ENCODE measurements at places on chromosomes 7 and 10.

DNA sequence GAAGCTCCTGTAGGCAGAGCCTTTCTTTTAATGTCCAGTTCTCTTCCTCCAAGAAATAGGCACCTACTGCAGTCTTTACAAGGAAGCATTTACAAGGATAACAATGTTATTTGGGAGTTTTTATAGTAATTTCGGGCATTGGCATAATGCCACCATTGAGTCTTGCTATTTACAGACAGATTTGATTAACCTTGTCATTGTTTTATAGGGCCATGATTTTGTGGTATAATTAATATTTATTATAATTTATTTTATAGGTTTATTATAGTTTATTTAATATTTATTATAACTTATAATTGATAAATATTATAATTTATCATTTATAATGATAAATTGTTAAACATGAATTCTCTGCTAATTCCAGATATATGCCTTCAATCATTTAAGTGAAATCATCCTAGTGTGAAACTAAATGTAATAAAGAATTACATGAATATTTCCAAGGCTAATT, 573 bp upstream of the POT1 start:
- no peak for DNase-seq

DNA sequence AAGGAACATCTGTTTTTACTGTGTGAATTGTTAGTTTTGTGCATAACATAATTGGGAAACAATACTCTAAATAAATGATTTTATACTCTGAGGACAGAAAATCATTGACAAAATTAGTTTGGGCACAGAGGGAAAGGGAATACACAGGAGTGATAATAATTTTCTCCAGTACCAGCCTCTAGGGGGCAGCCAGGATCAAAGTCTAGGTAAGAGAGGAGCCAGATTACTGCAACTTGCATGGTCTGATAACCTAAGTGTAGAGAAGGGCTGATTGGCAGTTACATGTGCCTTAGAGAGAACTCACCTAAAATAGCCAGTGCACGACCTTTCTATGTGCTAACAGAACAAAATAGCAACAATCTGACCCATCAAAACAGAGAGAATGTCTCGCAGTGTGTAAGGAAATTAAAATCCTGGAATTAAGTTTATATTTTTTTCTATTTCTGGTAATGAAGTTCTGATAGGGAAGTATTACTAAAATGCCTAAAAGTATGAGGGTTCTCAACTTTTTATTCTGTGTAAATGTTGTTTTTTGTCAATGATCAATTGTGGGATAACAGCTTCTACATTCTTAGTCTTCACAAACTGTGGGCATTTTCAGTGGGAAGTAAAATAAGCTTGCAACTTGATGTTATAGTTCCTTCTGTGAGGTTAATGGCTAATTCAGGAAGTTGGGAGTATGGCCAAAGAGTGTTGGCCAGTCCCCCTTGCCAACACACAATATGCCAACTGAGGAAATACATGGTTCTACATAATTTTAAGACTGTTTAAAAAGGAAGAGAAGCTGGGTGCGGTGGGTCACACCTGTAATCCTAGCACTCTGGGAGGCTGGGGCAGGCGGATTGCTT, 66.4 kb downstream of the EXOC6 start:
- DNase-seq, result no peak

DNA sequence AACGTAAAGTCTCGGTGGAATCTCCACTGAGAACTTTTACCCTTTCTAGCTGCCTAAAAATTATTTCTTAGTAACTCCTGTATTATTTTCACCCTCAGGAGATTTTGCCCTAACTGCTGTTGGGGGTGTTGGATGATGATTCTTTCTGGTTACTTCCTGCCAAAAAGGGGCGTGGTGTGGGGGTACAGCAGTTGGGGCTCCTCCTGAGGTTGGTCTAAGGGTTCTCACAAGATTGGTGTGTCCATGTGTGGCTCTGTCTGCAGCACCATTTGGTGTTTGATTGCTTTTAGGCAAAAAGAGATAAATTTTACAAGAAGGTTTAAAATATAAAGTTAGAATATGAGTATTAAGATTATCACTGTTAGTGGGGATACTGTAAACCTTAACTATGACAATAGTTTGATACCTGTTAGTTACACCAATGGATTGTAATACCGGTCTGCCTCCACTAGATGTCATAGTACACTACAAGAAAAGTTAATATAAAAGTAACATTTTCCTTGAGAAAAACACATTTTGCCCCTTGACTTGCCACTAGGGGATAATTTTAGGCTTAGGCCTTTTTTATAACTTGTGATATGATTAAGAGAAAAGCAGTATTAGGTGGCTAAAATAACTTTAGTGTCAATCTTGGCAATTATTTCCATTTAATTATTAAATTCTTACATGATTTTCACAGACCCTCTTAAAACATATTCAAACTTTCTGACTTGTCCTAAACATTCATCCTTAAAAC, 928.7 kb downstream of the IPMK start:
- no peak for DNase-seq

- no peak for DNase-seq
Measured at GRCh38 chr10:95693071-95693667, 558 bp downstream of the TCTN3 start.

GRCh38 chr10:31071232-31072005, 39.8 kb upstream of the ZNF438 start:
- DNase-seq, result no peak
